ENCODE measurements at places on chromosomes 2 and 18. TPM values are rescaled to one million over a fixed set of nuclear protein-coding genes. Genes with fewer than 3 reads are reported as not detected.

The AQP12B gene
- polyA plus RNA-seq = 0.51 TPM

The HOXD13 gene
- 0.22 TPM for polyA plus RNA-seq

DNA sequence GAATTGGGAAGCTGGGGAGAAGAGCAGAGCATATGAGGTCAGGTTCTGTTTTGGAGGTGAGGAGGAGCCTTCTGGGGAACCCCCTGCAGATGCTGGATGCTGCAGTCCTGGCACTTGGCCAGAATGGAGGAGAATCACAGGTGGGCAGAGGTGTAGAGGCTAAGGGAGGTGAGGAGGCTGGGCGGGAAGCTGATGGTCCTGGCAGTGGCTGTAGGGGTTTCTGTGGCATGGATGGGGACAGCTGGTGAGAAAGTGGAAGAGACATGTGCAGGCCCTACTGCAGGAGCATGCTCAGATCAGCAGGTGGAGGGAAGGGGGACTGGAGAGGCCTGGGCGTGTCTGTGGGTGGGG is 101.3 kb downstream of the DYSF start:
- no peak for DNase-seq

DNA sequence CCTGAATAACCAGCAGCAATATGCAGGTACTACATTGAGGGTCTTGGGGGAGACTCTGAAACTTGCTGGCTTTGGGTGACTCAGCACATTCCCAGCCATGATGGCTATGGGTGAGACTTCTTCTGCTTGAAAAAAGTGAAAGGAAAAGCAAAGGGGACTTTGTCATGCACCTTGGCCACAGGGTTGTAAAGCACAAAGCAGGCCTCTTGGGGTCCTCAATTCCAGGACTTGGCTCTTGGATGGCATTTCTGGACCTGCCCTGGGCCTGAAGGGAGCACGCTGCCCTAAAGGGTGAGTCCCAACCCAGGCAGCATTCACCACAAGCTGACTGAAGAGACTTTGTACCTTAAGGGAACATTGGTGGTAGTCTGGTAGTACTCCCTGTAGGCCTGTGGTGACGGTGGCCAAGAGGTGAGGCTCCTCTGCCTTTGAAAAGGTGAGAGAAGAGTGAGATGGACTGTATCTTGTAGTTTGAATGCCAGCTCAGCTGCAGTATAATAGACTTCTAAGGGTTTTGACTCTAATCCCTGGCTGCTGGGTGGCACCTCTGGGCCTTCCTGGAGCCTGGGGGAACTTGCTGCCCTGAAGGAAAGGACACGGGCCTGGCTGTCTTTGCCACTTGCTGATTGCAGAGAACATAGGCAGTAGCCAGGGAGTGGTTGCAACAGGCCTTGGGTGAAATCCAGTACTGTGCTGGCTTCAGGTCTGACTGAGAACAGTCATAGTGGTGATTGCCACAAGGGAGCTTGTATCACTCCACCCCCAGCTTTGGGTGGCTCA is 36.5 kb upstream of the CYTIP start:
- no peak for DNase-seq

DNA sequence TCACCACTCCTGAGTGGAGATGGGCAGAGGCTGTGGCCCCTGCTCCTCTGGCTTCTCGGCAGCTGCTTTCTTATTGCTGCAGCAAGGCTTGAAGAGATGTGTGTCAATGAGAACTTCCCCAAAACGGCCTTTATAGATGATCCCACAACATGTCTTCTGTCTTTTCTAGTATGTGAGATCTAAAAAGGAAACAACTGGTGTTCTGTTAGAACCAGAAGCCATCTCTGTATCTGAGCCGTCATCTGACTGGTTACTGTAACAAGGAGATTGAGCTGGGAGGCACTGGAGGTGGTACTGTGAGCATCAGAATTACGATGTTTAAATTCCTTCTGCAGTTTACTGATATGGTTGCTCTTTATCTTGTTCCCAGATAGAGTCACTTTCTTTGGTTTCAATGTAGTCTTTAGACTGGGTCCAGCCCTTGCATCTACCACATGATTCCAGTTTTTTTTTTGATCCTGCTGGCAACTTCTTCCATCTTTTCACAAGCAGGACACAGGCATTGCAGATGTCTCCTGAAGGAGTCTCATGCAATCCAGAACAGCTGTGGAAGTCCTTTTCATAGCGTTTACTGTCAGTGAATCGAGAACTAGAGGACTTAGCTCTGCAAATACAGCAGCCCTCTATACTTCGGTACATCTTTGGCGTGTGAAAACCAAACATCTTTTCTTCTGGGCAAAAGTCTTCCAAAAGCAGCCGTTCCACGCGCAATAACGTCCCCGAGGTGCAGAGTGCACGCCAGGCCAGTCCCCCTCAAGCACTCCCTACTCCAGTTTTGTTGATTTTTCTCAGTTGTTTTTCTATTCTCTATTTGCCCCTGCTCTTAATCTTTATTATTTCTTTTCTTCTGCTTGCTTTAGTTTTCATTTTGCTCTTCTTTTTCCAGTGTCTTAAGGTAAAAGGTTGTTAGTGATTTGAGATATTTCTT is 29.7 kb downstream of the TAF4B start:
- no peak for DNase-seq

DNA sequence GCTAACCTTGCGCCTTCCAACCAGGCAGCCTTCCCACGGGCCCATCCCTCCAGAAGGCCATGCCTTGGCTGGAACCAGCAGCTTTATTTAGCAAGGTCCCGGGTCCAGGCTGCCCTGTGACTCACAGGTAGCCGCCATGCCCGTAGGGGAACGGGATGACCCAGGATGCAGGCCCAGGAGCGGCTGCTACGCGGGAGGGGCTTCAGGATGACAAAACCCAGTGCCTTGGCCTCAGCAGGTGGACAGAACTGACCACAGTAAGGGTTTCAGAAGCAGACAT is 63.3 kb downstream of the RTP5 start:
- no peak for DNase-seq

DNA sequence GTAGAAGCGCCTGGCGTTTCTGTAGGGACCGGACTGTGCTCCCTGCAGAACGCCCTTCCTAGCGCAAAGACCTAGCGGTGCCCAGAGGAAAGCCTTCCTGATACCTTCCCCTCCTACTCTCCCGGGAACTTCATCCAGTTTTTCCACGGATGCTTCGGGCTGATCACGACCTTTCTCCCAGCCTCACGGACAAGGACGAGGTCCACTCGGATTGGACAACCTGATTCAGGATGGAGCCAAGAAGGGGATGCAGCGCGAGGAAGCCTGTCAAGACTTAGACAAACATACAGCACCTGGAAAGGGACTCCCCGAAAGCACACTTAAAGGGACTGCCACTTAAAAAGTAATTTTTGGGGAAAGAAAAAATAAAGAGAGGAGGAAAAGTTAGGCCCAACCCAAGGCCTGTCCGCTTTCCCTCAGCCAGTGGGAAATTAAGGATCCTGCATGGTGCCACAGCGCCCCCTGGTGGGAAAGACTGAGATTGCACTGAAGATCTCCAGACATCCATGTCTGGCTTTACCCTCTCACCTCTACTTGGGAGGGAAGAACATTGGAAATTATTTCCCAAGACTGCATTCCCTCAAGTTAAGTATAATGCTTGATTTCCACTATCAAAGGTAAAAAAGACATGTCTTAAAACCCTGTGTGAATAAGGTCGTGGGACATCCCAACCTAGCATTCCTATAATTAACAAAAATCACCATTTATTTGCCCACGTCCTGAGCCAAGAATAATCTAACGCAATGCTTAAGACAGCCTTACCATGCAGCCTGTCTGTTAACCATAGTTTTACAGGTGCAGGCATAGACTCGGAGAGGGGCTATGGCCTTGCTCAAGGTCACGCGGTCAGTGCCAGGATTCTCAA is 13.4 kb upstream of the COPS8 start:
- peak; percentile 65 for DNase-seq
